ENCODE measurements at places on chromosomes 16 and 17. TPM values are rescaled to one million over a fixed set of nuclear protein-coding genes. Genes with fewer than 3 reads are reported as not detected.

GRCh38 chr17:5419959-5420653, at the start of gene RPAIN:
RPAIN (plus strand) TSS chr17:5420182; CDS start chr17:5420211, 29 bp downstream.
- peak; percentile 87 for DNase-seq

Gene GFAP
- 4.0 TPM for polyA plus RNA-seq

Gene PRCD
- polyA plus RNA-seq = 13.3 TPM

DNA sequence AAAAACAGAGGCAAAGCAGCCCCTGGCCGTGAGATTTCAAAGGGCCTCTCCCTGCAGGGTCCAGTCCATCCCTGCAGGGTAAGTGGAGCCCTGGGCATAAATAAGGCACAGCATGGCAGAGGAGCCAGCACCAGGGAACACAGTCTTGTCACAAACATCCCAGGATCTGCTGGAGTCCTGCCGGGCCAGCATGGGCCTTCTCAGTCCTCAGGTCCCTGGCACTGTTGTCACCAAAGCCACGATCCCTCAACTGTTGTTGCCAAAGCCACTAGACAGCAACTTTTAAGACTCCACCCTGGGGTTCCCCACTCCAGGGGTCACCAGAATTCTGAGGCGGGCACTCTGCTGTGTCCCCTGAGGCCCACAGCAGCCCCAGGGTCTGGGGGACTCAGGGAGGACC, 47.8 kb upstream of the BAHCC1 start:
- DNase-seq = no peak

GRCh38 chr16:64617836-64618476, 503.9 kb downstream of the CDH11 start:
- no peak for DNase-seq

Gene SLC5A11
- polyA plus RNA-seq = not detected

- no peak for DNase-seq
These were observed 19.1 kb downstream of the NPTX1 start for GRCh38 chr17:80457236-80457856.

DNA sequence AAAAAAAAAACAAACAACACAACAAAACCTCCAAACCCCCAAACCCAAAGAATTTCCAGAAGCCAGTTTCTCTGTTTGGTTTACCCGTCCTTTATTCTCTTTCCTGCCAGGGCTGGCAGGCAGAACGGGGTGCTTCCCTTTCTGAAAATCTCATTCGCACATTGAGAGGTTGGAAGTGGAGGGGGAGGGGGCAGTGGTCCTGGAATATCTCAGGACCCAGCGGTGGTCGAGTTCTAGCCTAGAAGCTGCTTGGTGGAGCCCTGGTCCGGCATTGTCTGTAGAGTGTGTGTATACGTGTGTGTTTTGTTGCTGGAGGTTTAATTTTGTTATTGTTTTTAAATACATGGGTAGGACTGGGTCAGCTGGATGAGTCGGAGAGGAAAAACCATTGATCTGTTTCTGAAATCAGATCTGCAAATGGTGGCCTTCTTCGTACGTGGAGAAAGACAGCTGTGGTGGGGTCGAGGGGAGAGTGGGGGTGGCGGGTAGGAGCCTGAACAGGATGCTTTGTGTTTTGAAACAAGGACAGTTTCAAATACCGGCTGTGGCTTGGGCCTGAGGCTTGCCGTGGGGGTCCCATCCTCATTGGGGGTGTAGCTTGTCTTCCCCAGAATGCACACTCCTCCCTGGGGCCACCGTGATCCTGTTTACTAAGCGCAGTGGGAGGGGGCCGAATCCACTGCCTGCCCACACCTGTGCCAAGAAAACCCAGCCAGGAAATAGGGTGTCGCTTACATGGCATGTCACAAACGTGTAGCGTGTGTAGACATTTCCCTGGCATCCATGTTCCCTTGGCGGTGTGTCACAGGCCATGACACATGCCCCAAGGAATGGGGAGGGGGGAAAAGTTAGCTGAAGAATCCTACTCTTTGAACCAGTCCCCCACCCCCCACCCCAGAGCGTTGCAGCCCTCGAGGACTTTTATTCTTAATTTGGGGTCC, 1.6 kb downstream of the CMIP start:
- no peak for DNase-seq

Gene TNFRSF17
- polyA plus RNA-seq = 0.55 TPM

DNA sequence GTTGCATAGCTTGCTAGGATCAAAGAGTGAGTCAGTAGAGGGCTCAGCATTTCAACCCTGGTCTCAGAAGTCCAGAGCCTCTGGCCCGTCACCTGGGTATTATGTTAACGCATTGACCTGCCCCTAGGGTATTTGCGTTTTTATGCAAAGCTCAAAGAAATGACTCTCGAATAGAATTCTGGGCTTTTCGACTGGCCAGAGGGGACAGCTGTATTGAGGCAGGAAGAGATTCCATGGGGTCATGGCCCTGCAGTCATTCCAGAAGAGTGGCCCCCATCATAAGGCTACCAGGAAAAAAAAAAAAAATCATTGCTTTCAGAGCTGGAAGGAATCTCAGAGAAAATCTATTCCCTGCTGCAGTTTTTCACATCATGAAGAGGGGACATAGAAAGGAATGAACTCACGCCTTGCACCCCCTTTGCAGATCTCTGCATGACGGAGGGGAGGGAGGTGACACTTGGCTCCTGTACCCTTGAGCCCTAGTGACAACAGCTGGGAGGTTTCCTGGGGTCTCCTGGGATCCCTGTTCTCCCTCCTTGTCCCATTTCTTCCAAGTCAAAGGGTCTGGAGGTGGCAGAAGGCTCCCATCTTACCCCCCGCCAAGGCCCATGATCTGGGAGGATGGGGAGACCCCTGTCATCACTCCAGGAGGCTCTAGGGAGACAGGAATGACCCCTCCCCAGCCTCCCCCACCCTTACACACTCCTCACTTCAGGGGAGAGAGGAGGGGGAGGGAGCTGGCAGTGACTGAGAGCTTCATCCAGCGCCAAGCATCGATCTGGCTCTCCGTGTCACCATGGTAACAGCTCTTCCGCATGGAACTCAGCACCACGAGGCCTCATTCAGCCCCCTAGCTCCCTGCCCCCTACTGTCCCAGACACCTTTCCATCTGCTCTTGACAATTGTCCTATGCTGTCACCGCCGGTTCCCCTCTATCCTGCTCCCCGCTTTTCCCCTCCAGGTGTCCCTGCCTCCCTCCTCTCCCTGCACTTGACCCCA, 35.8 kb downstream of the GP2 start:
- no peak for DNase-seq

- no peak for DNase-seq
These were observed 22.3 kb upstream of the N4BP1 start for GRCh38 chr16:48632137-48632774.

DNA sequence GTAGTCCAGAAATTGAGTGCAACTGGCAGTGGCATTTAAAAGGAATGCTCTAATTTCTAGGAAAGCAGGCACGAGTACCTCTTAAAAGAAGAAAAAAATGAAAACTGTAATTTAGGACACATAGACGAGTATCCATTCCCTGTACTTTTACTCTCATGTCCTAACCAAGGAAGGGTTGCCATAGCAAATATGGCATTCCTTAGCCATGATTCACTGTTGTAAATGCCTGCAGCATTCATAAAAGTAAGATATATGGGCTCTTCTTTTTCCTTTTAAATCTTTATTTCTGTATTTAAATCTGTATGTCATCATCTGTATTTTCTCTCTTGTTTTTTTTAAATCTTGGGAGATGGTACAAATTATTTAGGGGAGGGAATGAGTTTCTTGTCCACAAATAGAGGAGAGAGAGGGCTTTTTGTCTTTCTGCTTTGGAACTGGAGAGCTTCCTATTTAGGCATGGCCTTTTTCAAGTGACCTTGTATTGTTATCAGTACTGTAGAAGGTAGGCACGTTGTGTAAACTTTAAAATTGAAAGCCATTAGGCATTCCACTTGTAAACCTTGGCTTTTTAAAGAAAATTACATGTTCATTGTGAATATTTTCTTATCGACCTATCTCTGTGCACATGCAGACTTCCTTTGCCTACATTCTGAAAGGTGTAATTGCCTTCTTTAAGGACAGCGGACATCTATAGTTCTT, 50.0 kb downstream of the TENT4B start:
- DNase-seq = peak; percentile 94

Data from cardiac muscle cell (in vitro differentiated cells and primary cell).